WTC11 (cell line): ENCODE measurements at places on chromosomes 2 and 18. TPM values are rescaled to one million over a fixed set of nuclear protein-coding genes. Genes with fewer than 3 reads are reported as not detected.
A peak's percentile ranks its signal among the peaks of the same experiment; 100 is the strongest.

- no peak overlapping the region for H3K27ac ChIP-seq
- H3K4me3 ChIP-seq, result no peak overlapping the region
- H3K36me3 ChIP-seq, result no peaks in the 10 kb centered on the region
- H3K4me1 ChIP-seq, result no peaks in the 10 kb centered on the region
Observed at GRCh38 chr18:52462853-52463252, 122.9 kb downstream of the DCC start.

GRCh38 chr2:239523954-239524330 is 123.1 kb upstream of the HDAC4 start:
- no peak overlapping the region for H3K4me3 ChIP-seq
- no peak overlapping the region for H3K27ac ChIP-seq
- no peaks in the 10 kb centered on the region for H3K36me3 ChIP-seq
- H3K27me3 ChIP-seq, result no peaks in the 10 kb centered on the region
- peaks cover 6% of the 10 kb centered on the region; the same call in 1 of the 2 replicates for H3K4me1 ChIP-seq
- no peak for DNase-seq

- H3K27me3 ChIP-seq, result peaks cover 73% of the 10 kb centered on the region
- peaks cover 37% of the 10 kb centered on the region for H3K4me1 ChIP-seq
- peak overlapping the region; percentile 68 for H3K4me3 ChIP-seq
- DNase-seq, result peak; percentile 62
- no peaks in the 10 kb centered on the region for H3K36me3 ChIP-seq
- H3K27ac ChIP-seq, result no peak overlapping the region
Observed at GRCh38 chr2:66445925-66446871, 11.3 kb downstream of the MEIS1 start.

DNA sequence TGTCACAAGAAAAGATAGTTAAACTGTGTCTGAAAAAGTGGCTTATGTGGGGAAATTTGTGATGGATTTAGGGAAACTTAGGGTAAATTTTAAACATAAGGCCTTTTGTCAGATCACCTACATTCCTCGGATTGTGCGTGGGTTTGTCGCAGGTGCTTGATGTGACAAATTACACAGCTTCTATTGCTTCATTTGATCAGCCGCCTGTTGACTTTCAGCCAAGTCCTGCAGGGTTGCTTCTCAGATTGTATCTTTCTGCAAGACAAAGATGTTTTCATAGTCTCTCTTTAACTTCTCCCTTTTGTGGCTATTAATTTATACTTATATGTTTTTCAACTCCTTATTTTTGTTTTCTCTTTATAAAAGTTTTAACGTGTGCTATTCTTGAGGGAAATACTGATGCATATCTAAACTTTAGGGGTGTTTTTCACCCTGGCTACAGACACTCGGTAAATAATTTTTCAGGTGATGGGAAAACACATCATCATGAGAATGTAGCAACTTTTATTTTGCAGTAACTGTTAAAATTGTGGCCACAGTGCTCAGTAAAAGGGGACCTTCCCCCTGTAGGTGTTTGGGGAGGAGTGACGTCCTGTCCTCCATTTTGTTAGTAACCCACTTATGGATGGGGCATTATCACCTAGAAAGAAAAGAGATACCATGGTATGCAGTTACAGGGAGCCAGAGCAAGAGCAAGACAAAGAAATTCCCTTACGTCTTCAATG is 31.4 kb downstream of the GALM start:
- no peak for DNase-seq
- H3K27me3 ChIP-seq, result no peaks in the 10 kb centered on the region
- no peak overlapping the region for H3K4me3 ChIP-seq

DNA sequence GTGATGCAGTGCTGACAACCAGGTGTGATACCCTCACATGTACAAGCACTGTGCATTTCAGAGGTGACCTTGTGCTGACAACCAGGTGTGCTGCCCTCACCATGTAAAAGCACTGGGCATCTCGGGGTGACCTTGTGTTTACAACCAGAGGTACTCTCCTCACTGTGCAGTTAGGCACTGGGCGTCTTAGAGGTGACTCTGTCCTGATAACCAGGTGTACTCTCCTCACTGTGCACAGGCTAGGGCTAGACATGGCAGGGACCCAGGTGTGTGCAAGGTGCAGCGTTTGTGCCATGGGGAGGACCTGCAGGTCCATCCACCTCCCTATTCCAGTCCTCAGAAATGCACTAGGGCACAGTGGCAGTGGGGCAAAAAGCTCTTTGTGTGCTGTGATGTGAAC is 8.5 kb upstream of the ALKAL2 start:
- H3K27ac ChIP-seq, result no peak overlapping the region
- H3K27me3 ChIP-seq, result peaks cover 31% of the 10 kb centered on the region
- peaks cover 6% of the 10 kb centered on the region; the same call in 1 of the 2 replicates for H3K36me3 ChIP-seq
- no peak overlapping the region for H3K4me3 ChIP-seq
- no peak for DNase-seq

- no peak overlapping the region for H3K4me3 ChIP-seq
- H3K36me3 ChIP-seq, result no peaks in the 10 kb centered on the region
- DNase-seq, result no peak
Observed at GRCh38 chr2:55146263-55146662, 85.8 kb downstream of the CLHC1 start.

GRCh38 chr2:203786549-203787351 is 80.3 kb downstream of the CD28 start:
- H3K27ac ChIP-seq, result no peak overlapping the region

- H3K36me3 ChIP-seq, result no peaks in the 10 kb centered on the region
- no peak overlapping the region for H3K4me3 ChIP-seq
- DNase-seq, result peak; percentile 26
- no peaks in the 10 kb centered on the region for H3K27me3 ChIP-seq
- H3K27ac ChIP-seq, result peak overlapping the region; percentile 14; the same call in 1 of the 2 replicates
Observed at GRCh38 chr2:39851651-39852110, 72.6 kb upstream of the THUMPD2 start.

DNA sequence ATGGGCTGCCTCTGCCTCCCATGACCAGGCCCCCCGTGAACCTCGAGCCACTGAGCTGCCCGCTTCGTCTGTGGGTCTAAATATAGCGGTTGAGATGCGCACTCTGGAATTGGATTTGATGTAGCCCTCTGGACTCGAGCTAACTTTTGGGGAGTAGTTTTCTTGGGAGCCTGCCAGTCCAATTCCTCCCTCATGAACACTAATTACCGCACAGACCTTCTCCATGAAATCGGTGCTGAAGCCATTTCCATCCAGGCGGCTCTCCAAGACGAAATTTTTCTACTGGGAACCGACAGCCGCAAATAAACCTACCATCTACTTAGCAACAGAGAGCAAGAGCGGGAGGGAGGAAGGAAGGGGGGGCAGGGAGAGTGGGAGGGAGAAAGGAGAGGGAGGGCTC is 63.6 kb downstream of the CELF4 start:
- no peak overlapping the region for H3K4me3 ChIP-seq
- no peaks in the 10 kb centered on the region for H3K36me3 ChIP-seq
- DNase-seq, result no peak
- H3K4me1 ChIP-seq, result peaks cover 17% of the 10 kb centered on the region
- peaks cover 2% of the 10 kb centered on the region; the same call in 1 of the 2 replicates for H3K27me3 ChIP-seq

GRCh38 chr2:225296951-225297350 is 102.6 kb upstream of the NYAP2 start:
- H3K4me3 ChIP-seq, result no peak overlapping the region
- H3K36me3 ChIP-seq, result peaks cover 18% of the 10 kb centered on the region
- H3K27me3 ChIP-seq, result no peaks in the 10 kb centered on the region; the same call in 1 of the 2 replicates
- no peaks in the 10 kb centered on the region for H3K4me1 ChIP-seq
- no peak for DNase-seq

DNA sequence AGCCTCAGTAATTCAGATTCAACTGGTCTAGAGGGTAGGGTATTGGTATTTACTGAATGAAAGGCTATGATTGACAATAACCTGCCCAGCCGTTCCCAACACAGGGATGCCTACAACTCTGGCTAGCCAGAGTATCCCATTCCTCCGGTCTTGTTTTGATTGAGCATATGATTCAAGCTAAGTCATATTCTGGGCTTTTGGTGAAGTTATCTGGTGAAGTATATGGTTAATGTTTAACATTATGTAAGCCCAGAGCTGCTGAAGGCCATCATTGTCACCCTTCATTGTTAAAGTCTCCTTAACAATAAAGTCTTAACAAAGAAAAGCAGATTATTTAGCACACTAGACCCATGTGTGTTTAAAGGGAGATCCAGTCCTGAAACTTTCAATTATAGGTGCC is 152.6 kb downstream of the EXOC6B start:
- H3K36me3 ChIP-seq, result no peaks in the 10 kb centered on the region; the same call in 1 of the 2 replicates
- DNase-seq, result no peak
- H3K4me1 ChIP-seq, result no peaks in the 10 kb centered on the region
- no peaks in the 10 kb centered on the region for H3K27me3 ChIP-seq
- H3K4me3 ChIP-seq, result no peak overlapping the region

GRCh38 chr18:47184419-47185050 is 8.4 kb upstream of the IER3IP1 start:
- H3K36me3 ChIP-seq, result peaks cover 18% of the 10 kb centered on the region
- DNase-seq, result no peak
- H3K27ac ChIP-seq, result no peak overlapping the region
- no peak overlapping the region for H3K4me3 ChIP-seq
- peaks cover 3% of the 10 kb centered on the region for H3K4me1 ChIP-seq
- H3K27me3 ChIP-seq, result peaks cover 22% of the 10 kb centered on the region

KRTCAP3 gene
- 41.9 to 50.0 TPM (median 49.2 TPM) in 3 replicates for total RNA-seq

FEV gene
- not detected in 3 replicates for total RNA-seq

C1QL2 gene
- 0.55 to 1.0 TPM (median 0.71 TPM) in 3 replicates for total RNA-seq

TCF23 gene
- total RNA-seq, result 0.05 to 0.14 TPM (median 0.13 TPM) in 3 replicates

SF3B1 gene
- total RNA-seq, result 277 to 321 TPM (median 296 TPM) in 3 replicates

OBSL1 gene
- 159 to 221 TPM (median 213 TPM) in 3 replicates for total RNA-seq

IL36B gene
- not detected in 3 replicates for total RNA-seq

CFC1 gene
- total RNA-seq, result not detected in 3 replicates
